ENCODE measurements at places on chromosomes 13 and 19. TPM values are rescaled to one million over a fixed set of nuclear protein-coding genes. Genes with fewer than 3 reads are reported as not detected.

TMEM150B gene
- not detected for total RNA-seq

CACNA1A gene
- total RNA-seq = 0.35 TPM

KLK15 gene
- total RNA-seq = not detected

GRIN3B gene
- total RNA-seq = 1.5 TPM

ZNF730 gene
- not detected for total RNA-seq

FAM216B gene
- not detected for total RNA-seq

KIR2DL4 gene
- total RNA-seq = not detected

KLK2 gene
- total RNA-seq = not detected

PSPN gene
- 0.92 TPM for total RNA-seq

KLK3 gene
- total RNA-seq = not detected

SLC7A1 gene
- 31.8 TPM for total RNA-seq

TRIM28 gene
- total RNA-seq = 662 TPM

CD209 gene
- total RNA-seq = not detected

RPS16 gene
- total RNA-seq = 7,159 TPM

PSG2 gene
- not detected for total RNA-seq

EMP3 gene
- 477 TPM for total RNA-seq

Measured in A549 treated with RU486 at 1 μM for 4 hours (cell line).